ENCODE measurements at places on chromosomes 1 and 21.

GRCh38 chr1:153587314-153587713 lies 21.7 kb upstream of the S100A2 start:
- DNase-seq = no peak

DNA sequence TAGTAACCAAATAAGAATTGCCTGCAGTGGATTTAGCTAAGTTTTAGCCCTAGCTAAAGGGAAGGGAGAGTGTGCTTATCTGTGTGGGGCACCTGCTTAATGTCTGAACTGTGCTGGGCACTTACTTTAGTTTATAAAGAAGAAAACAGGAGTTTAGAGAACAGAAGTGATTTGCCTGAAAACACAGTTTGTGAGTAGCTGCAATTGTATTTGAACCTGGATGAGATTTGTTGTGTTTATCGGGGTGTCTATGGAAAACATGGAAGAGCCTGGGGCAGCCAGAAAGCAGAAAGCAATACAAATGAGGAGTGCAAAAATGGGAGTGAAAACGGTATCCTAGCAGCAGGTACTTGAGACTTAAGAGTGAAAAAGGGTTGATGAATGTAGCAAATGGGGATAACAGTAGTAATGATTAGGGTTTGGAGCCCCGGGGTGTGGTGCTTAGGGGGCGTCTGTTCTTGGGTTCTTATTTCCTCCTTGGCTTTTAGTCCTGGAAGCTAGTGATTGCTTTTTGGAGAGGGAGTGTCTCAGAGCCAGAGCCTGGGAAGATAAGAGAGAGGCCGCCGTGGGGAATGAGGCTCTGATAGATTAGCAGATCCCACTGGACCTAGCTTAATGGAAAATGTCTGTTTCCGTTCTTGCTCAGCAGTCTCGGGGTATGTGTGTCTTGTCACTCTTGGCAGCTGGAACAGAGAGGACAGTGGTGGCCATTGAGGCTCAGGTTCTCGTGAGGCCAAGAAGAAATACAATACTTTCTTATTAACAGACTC lies 5.6 kb downstream of the PRCC start:
- no peak for DNase-seq

DNA sequence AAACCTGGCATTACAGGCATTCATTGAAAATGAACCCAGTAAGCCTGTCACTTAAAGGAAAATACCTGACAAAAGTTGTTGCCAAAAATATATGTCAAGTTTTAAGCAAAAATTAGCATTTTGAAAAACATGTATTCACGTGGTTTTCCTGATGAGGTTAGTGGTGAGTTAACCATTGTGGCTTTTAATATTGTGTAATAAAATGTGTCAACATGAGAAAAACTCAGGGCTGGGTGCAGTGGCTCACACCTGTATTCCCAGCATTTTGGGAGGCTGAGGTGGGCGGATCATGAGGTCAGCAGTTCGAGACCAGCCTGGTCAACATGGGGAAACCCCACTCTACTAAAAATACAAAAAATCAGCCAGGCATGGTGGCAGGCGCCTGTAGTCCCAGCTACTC lies 731.4 kb downstream of the KCNT2 start:
- no peak for DNase-seq

DNA sequence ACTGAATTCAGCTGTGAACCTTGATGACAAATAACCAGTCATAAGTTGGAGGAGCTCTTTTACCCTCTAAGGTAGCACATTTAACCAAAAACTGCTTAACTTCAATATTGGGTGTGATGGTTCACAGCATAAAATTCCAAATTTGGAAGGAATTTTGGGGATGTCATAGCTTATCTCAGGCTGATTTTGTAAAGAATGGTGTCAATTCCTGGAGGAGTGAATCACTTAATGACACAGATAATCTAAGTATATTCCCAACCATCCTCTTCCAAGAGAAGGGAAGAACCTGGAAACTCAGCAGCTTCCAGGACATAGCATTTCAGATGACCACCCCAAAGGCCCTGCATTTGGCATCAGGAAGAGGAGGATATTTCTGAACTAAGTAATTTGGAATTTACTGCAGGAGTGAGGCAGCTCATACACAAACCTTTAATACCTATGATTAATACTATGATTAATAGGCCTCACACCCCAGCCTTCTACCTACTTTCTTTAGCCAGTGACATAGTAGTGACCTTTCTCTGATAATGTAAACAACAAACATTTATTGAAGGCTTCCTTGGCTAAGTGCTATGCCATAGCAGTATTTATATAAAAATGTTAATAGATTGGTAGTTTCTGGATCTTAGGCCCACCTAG lies 14.5 kb downstream of the GLUL start:
- DNase-seq = no peak

DNA sequence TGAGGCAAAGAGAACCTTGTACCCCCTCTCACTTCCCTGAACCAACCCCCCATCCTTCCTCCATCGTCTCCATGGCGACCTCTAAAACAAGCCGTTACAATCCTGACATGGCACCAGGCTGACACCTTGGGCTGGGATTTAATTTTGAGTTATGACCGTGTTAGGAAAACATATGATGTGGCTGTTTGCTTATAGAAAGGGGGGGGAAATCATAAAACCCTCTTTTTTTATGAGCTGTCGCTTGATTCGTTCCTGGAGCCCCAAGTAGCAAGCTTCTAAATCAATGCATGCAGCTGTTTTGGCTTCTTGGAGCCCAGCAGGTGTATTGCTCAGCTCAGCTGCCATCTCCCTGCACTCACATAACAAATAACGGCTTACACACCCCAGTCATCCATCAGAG lies 301.2 kb upstream of the SPAG17 start:
- no peak for DNase-seq
